Mesendoderm (in vitro differentiated cells): ENCODE measurements at places on chromosomes 7 and 10.

- peak; percentile 25 for DNase-seq
These were observed 29.3 kb upstream of the MTPAP start for GRCh38 chr10:30378201-30378995.

DNA sequence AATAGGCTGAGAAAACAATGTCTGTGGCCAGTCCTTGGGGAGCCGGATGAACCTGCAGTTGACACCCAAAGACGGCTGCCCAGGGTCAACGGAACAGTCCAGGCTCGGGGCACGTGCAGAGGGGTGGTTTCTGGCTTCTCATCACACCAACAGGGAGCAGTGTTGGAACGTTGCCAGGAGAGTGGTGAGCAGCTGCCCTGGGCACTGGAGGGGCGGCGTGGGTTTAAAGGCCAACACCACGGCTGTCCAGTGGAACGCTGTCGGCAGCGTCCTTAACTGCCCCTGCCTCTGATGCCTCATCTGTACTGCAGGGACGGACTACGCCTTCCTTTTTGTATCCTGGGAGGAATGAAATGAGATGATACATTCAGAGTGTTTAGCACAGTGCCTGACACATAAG lies 19.8 kb downstream of the JCAD start:
- DNase-seq: no peak

DNA sequence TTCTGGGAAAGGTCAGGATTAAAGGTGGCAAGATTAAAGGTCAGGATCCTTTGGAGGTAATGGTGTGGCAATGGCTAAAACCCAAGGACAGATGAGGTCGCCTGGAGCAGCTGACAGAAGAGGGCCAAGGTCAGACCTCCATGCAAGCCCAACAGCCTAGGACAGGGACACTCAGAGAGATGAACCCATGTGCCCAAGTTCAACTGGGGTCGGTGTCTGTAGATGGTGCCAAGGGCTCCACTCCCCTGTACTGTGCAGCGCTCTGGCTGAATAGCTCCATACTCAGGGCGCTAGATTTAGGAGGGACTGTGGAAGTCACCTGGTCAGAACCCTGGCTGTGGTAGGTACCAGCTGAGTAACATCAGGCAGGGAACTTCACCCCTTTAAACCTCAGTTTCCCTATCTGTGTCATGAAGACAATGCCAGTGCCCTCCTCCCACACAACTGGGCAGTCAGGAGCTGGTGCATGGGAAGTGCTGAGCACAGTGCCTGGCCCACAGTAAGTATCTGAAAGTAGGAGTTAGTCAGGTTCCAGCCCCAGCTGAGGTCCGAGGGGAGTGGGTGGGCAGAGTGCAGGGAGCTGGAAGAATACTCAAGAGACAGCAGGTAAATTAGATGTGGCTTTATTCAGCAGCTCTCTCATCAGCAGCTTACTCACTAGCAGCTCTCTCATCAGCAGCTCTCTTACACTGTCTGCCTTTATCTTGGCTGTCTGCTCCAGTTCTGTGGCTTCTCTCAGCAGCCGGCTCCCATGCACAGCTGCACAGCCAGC lies 327.1 kb downstream of the GLRX3 start:
- no peak for DNase-seq

GRCh38 chr7:3649678-3650440 lies 348.8 kb downstream of the SDK1 start:
- no peak for DNase-seq

DNA sequence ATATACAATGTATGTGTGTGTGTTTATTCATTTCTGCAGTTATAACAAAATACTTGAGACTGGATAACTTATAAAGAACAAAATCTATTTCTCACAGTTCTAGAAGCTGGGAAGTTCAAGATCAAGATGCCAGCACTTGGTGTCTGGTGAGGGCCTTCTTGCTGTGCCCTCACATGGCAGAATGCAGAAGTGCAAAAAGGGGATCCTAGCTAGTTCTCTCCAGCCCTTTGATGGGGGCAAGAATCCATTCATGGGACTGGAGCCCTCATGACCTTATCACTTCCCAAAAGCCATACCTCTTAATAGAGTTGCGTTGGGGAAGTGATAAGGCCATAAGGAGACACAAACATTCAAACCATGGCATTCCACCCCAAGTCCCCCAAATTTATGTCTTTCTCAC lies 8.4 kb downstream of the GRB10 start:
- DNase-seq: no peak

DNA sequence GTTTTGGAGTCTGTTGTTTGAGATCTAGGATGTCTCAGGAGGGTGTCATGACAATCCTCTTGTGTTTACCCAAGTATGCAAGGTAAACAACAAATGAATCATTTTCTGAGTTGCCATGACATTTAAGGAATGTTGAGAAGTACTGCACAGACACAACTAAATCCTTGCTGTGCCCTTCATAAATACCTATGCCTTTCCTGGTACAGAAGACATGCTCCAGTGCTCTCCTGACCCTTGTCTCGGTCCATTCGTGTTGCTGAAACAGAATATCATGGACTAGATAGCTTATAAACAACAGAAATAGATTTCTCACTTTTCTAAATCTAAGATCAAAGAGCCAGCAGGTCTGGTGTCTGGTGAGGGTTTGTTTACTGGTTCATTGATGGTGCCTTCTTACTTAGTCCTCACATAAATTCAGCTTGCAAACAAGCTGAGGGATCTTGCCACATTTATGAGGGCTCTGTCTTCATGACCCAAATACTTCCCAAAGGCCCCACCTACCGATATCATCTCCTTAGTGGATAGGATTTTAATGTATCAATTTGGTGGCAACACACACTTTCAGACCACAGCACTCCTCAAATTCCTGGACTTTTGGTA lies 341.8 kb upstream of the SEMA3A start:
- DNase-seq: peak; percentile 63

GRCh38 chr10:79088176-79088575 lies 19.4 kb downstream of the ZMIZ1 start:
- DNase-seq: no peak

DNA sequence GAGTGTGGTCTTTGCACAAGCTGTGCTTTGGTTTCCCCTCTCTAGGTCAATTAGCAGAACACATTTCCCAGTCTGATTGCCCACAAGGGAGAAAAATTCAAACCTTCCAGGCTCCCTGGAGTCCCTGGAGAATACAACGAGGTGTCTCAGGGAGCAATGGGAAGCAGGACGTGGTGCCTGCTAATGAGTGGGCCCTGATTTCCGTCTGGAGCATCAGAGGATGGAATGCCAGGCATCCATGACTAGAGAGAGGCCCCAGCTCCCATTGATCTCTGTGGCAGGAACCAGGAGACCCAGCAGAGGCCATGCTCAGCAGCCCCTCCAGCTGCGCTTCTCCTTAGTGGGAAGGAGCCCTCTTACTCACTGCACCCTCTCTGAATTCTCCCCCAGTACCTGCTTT lies 33.2 kb upstream of the TLX1 start:
- DNase-seq: peak; percentile 71

GRCh38 chr10:124508070-124508667 lies 46.5 kb downstream of the LHPP start:
- no peak for DNase-seq

- DNase-seq: no peak
These were observed 25.6 kb upstream of the ELFN1 start for GRCh38 chr7:1644341-1645070.

DNA sequence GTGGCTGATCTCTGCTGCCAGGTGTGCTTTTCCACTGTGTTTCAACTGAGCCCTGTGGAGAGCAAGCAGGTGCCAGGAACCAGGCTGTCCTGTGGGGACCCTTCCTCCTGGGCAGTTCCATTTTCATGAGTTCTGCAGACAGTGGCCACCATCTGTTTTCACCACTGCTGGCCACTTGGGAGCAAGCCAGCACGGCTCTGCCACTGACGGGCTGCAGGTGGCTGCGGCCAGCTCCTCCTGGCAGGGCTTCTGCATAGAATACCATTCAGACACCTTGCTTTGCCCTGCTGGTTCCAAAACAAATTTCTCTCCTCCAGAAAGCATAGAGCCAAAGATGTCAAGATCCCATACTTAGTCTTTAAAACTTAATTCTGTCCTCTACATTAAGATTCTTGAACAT lies 48.3 kb downstream of the LANCL2 start:
- DNase-seq: no peak

DNA sequence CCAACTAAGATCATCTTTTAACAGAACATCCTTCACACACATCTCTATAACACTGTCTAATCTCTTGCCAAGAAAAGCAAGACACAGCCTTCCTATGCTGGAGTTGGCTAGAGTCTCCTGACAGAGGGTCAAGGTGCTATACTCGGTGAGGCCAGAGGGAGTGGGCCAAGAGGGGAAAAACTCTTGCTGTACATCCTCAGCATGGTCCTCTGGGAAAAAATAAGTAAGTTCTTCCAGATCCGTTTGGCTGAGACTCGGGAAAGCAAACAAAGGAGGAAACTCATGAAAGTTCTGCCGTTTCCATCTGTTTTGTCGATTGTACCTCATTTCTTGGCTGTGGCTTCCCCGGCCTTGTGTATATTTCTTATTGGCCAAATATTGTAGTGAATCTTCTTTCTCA lies 33.9 kb downstream of the VWDE start:
- peak; percentile 1 for DNase-seq

DNA sequence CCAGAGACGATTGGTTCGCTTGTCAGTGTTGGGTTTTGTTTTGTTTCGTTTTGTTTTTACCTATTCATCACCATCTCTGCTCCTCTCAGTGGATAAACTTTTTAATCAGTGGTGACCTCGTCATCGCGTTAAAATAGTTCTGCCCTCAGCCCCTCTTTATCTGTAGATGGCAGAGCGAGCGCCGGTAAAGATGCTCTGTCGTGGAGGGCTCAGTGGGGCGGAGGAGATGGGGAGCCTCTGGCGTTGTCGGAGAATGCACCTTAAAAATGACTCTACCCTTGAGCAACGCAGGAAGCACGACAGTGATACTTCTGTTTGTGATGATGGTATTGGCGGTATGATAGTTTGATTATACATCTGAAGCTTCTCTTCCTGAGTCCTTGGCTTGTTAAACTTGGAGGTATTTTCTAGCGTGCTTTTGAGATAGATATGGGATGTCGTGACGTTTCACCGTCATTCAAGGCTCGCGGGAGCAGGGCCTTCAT lies 554 bp downstream of the CSGALNACT2 start:
- DNase-seq: peak; percentile 32

DNA sequence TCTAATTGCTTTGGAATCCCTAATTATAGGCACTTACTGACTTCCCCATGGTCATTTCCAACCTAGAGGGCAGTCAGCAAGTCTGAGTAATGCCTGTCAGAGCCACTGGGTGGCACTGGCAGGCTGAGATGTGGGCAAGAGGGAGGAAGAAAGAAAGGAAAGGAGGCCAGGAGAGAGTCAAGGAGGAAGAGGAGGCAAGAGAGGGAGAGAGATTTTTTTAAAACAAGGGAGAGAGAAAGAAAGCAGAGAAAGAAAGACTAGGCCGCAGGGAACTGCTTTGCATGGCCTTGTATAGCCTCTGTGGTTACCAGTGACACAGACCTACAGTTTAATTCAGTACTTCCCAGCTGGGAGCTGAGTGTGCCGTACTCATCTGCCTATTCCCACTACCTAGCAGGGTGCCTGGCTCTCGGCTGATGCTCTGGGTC lies 210.4 kb upstream of the ADO start:
- peak; percentile 74 for DNase-seq

DNA sequence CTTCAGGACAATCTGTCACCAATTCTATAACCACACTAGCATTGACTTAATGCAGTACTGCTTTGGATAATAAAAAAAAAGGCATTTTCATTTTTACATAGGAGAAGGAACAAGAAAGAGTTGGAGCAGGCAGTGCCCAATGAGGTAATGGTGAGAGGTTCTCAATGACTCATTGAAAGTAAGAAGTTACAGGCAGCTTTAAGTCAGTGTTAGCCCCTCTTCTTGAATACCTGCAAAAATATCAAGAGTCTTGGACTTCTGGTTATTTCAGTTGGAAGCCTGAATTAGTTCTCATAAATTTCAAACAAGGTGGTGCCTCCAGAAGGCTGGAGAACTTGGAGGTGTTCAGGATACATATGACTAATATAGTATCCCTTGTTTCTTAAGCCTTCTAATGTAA lies 422.5 kb downstream of the HTR7 start:
- DNase-seq: no peak

DNA sequence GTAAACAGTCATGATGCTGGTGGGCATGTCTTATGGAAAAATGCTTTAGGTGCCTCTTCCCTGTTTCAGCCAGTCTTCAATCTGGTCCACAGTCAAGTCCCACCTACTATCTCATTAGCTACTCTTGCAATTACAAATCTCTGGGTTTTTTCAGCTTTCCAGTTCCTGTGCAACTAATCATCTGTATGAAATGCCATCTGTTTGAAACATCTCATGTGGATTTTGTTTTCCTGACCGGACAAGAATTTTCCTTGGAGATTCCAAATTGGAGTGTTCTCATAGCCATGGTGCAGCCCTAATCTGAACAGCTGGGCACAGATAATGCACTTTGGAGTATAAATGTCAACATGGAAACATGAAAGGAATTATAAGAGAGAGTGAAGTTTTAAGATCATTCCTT lies 41.3 kb upstream of the CALN1 start:
- DNase-seq: no peak

DNA sequence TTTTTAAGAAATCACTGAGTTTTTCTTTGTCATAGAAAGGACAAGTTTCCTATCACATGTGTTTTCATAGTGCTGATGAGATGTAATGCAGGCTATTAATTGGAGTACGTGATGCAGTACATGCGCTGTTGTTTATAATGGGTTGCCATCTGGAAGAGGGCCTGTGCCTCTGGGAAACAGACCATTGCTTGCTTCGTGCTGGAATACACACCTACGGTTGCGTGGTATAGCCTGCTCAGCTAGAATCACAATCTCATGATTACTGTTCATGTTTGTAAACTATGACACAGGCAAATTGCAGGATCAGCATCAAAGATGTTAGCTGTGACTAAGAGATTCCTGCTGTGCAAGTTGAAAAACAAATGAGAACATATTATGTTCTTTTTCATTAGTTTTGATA lies 107.2 kb upstream of the STEAP1B start:
- DNase-seq: no peak

GRCh38 chr10:71459513-71459912 lies 62.8 kb downstream of the CDH23 start:
- DNase-seq: no peak

DNA sequence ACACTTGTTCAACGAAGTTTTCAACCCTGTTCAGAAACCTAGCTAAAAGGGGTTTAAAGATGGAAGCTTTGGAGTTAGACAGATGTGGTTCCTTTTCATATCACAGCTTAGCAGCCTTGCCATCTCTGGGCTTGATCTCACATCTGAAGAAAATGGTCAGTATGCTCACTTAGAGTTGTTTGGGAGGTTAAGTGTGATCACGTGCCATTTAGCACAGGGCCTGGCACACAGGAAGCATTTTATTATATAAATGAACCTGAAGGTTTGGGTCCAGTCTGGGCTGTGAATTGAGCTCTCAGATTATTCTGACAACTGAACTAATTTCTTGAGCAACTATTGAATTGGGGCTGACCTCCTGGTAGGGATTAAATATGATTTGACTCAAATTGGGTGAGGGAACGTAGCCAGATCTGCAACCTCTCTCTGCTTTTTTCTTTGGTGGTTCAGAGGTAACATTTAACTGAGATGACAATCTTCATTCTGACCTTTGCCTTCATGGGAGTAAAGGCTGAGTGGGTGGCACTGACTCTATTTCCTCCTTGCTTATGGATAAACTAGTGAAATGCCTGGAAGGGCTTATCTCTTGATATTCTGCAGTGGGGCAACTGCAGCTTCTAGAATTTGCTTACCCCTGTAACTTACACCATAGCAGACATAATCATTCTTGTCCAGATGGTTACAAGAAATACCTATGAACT lies 10.2 kb upstream of the HKDC1 start:
- no peak for DNase-seq

- DNase-seq: peak; percentile 85
These were observed at the start of gene ITPRIP for GRCh38 chr10:104337985-104338735. Gene ITPRIP (minus strand): TSS chr10:104338465. CDS start chr10:104316051, 22,414 bp downstream.
